ENCODE measurements at places on chromosomes 7 and 10. TPM values are rescaled to one million over a fixed set of nuclear protein-coding genes. Genes with fewer than 3 reads are reported as not detected.
A peak's percentile ranks its signal among the peaks of the same experiment; 100 is the strongest.

DNA sequence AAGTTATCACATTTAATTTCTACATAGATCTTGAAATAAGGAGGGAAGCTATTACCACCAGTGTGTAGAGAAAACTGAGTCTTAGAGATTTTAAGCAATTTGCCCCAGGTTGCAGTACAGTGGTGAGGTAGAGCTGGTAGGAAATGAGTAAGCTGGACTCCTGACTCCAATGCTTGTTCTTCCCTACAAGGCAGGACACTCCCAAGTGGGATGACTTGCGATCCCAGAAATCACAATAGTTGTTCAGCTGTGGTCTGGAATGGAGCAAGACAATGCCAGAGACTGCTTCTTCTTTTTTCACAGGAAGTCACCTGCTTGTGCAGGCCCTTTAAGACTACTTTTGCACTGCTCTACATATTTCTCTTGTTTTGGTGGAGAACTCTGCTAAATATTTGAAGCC lies 327.2 kb upstream of the BMPER start:
- no peaks in the 10 kb centered on the region for H3K27me3 ChIP-seq
- H3K4me3 ChIP-seq: no peak overlapping the region
- no peak overlapping the region for H3K27ac ChIP-seq
- no peaks in the 10 kb centered on the region for H3K4me1 ChIP-seq

DNA sequence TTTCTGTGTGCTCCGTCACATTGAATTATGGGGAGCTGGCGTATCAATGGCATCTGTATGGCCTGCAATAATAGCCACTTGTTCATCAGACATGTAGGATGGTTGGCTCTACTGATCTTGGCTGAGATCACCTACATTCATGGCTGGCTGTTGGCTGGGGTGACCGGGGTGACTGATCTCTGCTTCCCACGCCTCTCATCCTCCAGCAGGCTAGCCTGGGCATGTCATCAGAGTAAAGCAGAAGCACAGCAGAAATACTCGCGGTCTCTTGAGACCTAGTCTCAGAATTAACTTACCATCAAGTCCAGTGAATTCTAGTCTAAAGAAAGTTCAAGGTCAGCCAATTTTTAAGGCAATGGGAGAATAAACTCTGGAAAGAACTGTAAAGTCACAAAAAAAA lies 257.7 kb upstream of the GLI3 start:
- no peaks in the 10 kb centered on the region for H3K36me3 ChIP-seq
- no peak overlapping the region for H3K4me3 ChIP-seq
- DNase-seq: no peak
- peak overlapping the region; percentile 76 for H3K27ac ChIP-seq
- H3K4me1 ChIP-seq: peaks cover 14% of the 10 kb centered on the region
- H3K27me3 ChIP-seq: no peaks in the 10 kb centered on the region

DNA sequence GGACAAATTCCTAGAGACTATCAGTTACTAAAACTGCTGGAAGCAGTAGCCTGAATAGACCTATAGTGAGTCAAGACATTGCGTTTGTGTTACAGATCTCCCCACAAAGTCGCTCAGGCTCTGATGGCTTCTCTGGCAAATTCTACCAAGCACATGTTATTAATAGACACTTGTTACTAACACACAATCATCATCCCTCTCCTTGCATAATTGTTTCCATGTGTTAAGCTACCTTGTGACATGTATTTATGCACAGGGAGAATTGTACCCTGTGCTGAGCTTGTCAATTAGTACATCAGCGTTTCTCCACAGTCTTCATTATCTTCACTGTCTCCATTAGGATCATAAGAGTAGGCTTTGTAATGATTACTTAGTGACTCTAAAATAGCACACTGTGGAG lies 31.2 kb downstream of the DYNC2I1 start:
- peaks cover 28% of the 10 kb centered on the region for H3K36me3 ChIP-seq
- H3K27me3 ChIP-seq: no peaks in the 10 kb centered on the region
- H3K4me1 ChIP-seq: no peaks in the 10 kb centered on the region
- no peak overlapping the region for H3K27ac ChIP-seq
- H3K4me3 ChIP-seq: no peak overlapping the region

DNA sequence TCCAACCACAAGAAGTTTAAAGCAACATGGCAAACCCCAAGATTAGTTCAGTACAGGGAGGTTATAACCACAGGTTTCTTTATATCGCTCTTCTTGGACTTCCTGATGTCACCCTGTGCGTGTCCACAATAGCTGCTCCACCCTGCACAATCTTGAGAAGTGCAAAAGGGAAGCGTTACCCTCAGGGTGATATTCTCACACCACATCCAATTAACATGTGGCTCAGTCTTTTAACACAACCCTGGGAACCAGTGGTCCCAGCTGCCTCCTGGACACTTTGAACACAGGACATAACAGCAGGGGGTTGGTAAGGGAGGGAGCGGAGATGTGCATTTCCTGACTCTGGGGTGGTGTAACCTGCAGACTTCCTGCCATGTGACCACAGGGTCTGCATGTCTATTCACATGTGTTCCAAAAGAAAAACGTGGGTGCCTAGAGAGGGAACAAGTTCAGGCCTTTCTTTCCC lies 64.6 kb downstream of the GSAP start:
- H3K4me1 ChIP-seq: peaks cover 6% of the 10 kb centered on the region
- H3K4me3 ChIP-seq: no peak overlapping the region
- DNase-seq: peak; percentile 32
- H3K27ac ChIP-seq: peak overlapping the region; percentile 17
- H3K36me3 ChIP-seq: no peaks in the 10 kb centered on the region
- H3K27me3 ChIP-seq: no peaks in the 10 kb centered on the region

DNA sequence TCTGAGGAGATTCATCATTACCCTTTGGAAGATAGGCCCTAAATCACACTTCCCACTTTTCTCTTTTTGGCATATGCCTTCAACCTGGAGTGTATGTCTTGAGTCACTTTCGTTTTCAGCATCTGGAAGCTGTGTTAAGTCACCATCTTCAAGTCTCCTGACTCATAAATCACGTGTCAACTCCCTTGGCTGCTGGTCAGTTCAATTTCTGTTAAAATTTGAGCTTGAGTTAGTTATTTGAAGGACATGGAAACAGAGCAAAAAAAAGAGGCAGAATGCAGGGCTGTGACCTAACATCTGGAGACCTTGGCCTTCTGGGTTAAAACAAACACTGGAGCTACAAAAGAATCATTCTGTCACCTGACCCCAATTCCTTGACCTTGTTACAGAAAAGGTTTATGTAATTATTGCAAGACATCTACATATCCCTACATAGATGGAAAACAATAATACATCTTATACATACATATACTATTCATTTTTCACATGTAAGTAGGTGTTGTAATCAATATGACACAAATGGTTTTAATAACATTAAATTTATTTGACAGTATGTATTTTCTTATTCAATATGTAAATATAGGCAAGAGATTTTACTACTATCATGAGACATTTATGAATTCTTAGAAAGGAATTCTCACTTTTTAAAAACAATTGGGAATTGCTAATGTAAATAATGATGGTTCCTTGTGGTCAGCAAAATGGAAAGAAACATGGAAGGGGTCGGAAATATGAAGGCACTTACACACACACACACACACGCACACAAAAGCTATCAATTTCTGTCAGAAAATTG lies 169.7 kb upstream of the PHYHIPL start:
- no peak overlapping the region for H3K27ac ChIP-seq
- H3K4me1 ChIP-seq: no peaks in the 10 kb centered on the region
- H3K27me3 ChIP-seq: no peaks in the 10 kb centered on the region
- H3K4me3 ChIP-seq: no peak overlapping the region
- DNase-seq: no peak

DNA sequence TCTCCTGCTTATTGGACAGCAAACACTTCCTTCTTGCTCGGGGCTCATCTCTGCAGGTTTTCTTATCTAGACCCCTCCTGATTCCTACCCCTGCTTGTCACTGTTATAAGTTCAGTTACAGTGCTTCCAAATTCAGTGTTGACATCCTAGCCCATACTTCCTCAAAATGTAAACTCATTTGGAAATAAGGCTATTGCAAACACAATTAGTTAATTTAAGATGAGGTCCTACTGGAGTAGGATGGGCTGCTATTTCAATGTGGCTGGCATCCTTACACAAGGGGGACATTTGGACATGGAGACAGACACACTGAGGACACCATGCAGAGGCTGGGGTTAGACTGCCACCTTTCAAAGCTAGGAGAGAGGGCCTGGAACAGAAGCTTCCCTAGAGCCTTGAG lies 85.2 kb upstream of the NPVF start:
- no peak for DNase-seq
- H3K36me3 ChIP-seq: no peaks in the 10 kb centered on the region
- H3K27ac ChIP-seq: peak overlapping the region; percentile 75
- H3K4me3 ChIP-seq: no peak overlapping the region
- H3K4me1 ChIP-seq: peaks cover 41% of the 10 kb centered on the region
- no peaks in the 10 kb centered on the region for H3K27me3 ChIP-seq

DNA sequence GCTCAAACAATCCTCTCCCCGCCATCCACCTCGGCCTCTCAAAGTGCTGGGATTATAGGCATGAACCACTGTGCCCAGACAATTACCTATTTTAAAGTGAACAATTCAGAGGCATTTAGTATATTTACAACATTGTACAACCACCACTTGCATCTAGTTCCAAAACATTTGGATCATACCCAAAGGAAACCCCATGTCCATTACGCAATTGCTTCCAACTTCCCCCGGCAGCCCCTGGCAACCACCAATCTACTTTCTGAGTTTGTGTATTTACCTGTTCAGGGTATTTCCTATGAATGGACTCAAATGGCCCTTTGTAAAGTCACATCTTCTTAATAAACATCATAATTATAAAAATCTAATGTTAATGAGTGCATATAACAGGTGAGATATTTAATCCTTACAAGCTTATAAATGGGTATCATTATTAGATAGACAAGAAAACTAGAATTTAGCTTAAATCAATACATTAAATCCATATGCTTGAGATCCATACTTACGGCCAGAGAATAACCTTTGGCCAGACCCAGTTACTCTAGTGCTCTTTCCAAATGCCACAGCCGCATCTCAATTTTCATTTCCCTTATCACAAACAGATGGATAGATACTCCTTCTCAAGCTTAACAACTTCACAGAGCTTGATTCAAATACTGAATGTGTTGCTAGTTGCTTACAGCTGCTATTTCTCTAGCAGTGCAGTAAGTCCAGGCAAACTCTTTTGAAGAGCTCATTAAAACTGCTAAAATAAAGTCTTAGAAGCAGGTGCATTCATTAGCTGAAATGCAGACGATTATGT lies 133.4 kb upstream of the MKLN1 start:
- H3K4me3 ChIP-seq: no peak overlapping the region
- no peaks in the 10 kb centered on the region for H3K4me1 ChIP-seq
- no peaks in the 10 kb centered on the region for H3K27me3 ChIP-seq
- H3K27ac ChIP-seq: no peak overlapping the region
- no peaks in the 10 kb centered on the region for H3K36me3 ChIP-seq

The FOXI2 gene
- total RNA-seq: 0.14 TPM

GRCh38 chr7:148527717-148528168 lies 62.8 kb upstream of the C7orf33 start:
- DNase-seq: peak; percentile 88
- H3K27me3 ChIP-seq: peaks cover 11% of the 10 kb centered on the region
- H3K4me1 ChIP-seq: peaks cover 18% of the 10 kb centered on the region
- no peak overlapping the region for H3K27ac ChIP-seq
- no peak overlapping the region for H3K4me3 ChIP-seq
- H3K36me3 ChIP-seq: no peaks in the 10 kb centered on the region
